ENCODE measurements at places on chromosomes 1 and 21.

DNA sequence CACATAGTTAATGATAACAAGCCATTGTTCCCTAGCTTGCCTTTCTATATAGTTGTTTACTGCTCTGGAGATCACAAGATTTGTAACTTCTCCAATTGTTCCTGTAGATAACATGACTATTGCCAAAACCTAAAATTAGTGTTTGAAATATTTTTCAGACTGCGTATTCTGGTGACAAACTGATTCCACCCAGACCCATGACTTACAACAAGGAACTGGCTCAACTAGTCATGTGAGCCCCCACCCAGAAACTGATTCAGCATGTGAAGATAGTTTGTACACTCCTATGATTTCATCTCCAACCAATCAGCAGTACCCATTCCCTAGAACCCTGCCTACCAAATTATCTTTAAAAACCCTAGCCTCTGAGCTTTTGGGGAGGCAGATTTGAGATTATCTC is 131.4 kb upstream of the BCL9 start:
- no peak for DNase-seq

GRCh38 chr1:54922921-54923421 is 36.0 kb upstream of the DHCR24 start:
- no peak for DNase-seq

GRCh38 chr1:6257541-6258069 is 3.3 kb downstream of the GPR153 start:
- no peak for DNase-seq

GRCh38 chr1:153883223-153883622 is 39.5 kb downstream of the GATAD2B start:
- no peak for DNase-seq

- no peak for DNase-seq
Observed at GRCh38 chr1:78229344-78229743, 183.6 kb downstream of the GIPC2 start.

All from effector CD8-positive, alpha-beta T cell (primary cell).